CD8-positive, alpha-beta T cell (primary cell): ENCODE measurements at places on chromosomes 11 and 22. TPM values are rescaled to one million over a fixed set of nuclear protein-coding genes. Genes with fewer than 3 reads are reported as not detected.

DNA sequence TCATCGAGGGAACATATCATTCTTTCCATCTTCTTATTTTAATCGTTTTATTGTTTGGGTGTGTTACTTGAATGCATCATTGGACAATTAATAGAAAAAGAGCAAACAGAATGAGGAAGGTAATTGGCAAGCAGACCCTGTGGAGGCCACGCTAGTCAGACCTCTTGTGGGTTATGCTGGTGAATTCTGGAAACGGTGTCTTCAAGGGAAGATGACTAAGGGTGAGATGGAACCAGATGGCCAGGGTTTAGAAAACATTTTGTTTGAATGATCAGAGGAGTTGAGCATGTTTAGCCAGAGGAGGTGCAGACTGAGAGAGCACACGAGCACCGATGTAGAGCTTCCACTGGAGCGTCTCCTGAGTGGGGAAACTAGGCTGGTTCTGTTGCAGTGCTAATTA is 8.5 kb downstream of the ST14 start:
- DNase-seq, result no peak

DNA sequence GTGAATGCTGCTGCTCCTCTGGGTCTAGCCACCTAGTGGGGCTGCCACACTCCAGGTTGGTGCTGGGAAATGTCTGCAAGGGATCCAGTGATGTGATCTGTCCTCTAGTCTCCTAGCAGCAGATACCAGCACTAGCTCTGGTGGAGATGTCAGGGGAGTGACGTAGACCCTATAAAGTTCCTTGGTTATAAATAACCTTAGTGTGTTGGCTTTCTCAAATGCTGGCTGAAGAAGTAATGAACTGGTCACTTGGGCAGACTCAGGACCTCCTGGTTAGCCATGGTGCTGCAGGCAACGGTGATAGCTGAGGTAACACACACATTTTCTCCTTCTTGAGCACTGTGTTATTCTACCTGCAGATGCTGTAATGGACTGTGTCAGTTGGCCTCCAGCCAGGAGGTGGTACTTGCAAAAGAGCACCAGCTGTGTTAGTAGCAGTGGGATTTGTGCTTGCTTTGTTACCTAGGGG is 35.5 kb downstream of the BBOX1 start:
- no peak for DNase-seq

DNA sequence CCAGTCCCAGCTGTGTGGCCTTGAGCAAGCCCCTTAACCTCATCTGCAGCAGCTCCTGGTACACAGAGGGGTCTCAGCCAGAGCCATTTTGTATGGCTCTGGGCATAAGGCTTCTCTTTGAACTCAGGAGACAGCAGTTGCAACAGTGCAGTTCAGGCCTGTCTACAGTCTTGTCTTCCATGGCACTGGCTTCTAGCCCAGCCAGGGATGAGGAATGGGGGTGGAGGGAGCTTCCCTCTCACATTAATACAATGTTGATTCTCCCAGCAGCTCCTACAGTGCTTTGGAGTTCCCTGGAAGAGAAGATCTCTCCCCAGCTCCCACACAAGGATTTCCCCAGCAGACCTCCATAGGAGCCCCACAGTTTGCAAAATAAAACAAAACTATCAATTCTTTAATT is 350.2 kb downstream of the BUD13 start:
- DNase-seq, result no peak

DNA sequence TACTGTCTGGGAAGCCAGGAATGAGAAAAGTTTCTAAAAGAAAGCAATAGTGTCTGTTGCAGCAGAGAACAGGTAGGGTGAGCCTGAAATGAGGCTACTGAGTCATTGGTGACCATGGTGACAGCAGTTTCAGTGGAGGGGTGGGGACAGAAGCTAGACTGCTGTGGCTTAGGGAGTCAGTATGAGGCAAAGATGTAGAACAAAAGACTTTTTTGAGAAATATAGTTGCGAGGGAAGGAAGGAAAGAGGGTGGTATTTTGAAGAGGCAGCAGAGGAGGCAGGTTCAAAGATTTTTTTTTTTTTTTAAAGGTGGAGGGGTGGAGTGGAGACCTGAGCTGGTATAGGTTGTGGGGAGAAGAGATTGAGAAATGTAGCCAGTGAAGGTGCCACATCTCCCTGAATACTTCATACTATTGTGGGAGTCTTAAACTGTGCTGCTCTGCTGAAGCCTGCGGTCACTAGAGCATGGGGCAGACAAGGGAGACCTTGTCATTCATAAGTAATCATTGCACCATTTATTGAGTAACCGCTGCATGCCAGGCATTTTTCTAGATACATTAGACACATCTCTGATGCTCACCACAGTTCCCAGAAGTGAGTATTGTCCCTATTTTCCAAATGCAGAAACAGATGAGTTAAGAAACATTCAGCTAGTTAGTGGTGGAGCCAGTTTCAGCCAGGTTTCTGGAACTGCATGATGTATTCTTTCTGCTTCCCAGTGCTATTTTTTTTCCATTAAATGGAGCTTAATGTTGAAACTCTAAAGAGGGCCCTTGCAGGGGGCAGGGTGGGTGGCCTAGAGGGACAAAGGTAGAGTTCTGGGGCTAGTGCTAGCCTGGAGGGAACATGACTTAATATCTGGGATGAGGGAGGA is 49.9 kb downstream of the STIM1 start:
- peak; percentile 18 for DNase-seq

DNA sequence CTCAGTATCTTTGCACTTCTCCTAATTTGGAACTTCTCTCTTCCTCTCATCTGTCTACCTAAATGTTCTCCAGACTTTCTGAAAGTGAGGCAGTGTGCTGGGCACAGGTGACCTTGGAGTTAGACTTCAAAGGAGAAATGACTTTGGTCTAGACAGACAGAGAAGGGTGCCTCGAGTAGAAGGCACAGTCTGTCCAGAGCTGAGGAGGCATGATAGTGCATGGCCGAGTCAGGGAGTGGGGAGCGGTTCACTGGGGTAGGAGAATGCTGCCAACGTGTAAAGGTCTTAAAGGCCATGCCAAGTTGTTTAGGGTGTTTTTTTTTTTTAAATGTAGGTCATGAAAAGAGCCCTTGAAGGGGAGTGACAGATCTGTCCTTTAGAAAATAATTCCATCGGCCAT is 17.3 kb upstream of the ZBTB16 start:
- DNase-seq, result no peak

DNA sequence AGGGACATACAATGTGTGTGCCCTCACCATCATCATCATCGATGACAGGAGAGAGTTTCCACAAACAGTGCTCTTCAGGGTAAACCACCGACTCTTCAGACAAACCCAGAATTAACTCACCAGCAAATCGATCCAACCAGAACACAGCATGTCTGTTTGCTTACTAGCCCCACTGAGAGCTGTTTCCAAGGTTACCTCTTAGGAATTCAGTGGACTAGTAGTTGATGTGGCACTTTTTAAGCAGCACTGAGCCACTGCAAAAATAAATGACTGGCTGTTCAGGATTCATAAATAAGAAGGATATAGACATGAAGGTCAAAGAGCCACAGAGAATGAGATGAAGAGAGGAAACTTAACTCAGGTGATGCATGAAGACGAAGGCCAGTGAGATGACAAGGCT is 83.1 kb downstream of the PARVA start:
- DNase-seq, result no peak

DNA sequence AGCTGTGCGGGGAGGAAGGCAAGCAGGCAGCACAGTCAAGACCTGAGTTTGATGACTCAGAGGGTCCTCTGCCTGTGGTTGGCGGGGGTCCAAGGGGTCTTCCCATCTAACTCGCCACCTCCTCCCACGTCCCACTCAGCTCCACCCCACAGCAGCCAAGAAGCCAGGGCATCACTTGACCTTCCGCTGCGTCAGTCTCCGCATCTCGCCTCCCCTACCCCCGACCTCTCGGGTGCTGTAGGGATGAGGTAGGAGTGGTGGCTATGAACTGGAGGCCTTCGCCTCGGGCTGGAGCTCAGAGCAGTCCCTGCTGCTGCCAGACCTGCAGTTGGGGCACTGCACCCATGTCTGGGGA is 90.6 kb downstream of the CDKN1C start:
- no peak for DNase-seq

- peak; percentile 41 for DNase-seq
These were observed at the start of gene IGF2 for GRCh38 chr11:2139123-2139521. Gene IGF2 (minus strand): TSS chr11:2139389. CDS start chr11:2135523, 3,866 bp downstream.

- no peak for DNase-seq
These were observed 14.5 kb downstream of the MIF start for GRCh38 chr22:23908587-23909205.

GRCh38 chr11:134243913-134244312 is 9.2 kb downstream of the THYN1 start:
- no peak for DNase-seq

DNA sequence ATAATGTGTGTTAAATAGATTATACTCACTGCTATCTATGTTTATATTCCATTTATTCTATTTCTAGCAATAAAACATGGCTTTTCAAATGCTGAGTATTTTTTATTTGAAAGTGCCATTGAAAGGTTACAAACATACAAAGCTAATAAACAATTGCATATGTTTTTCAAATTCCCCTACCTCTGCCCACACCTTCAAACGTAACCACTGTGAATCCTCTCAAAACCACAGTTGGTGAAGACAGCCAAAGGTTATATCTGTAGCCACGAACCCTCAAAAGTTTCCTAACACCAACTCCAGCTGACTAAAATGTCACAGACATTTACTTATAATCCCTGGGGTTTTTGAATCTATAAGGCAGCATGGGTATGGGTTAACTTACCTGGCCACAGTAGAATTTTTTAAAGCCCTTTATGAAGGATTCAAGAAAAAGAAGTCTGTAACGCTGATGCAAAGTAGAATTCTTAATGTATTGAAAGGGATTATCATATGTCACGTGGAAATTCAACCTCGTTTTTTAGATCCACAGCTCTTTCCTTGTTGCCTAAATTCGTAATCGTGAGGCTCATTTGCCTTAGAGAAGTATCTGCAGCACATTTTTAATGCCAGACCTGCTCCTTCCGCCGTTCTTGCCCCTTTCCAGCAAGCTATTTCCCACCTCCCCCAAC is 122.5 kb upstream of the ZC3H12C start:
- no peak for DNase-seq

DNA sequence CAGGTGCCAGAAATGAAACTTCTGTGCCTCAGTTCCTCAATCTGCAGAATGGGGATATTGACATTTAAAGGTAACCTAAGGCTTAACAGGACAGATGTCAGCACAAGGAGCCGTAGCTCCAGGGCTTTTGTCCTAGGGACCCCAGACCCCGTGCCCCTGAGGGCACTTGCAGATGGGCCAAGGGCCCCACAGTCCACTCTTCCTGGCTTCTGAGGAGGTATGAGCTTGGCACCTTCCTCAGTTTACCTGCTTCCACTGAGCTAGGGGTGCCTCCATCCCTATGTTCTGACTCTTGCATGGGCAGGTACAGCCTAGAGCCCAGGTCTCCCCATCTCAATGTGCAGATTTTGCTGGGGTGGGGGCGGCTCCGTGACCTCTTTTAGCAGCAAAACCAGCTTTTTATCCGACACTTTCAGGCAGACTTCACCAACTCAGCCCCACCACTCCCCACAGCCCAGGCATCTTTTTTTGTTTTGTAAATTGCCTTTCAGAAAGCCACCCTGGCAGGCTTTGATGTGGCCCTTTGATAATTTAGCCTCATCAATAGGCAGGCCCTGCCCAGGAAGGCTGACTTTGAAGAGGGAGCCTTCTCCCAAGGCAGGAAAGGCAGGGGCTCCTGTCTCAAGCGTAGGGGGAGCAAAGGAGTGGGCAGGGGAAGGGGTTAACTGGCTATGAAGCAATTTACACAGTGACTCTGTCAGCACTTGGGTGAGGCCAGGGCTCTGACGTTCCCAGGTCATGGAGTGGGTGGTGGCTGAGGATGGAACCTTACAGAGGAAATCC is 23.7 kb upstream of the FGF3 start:
- no peak for DNase-seq

DNA sequence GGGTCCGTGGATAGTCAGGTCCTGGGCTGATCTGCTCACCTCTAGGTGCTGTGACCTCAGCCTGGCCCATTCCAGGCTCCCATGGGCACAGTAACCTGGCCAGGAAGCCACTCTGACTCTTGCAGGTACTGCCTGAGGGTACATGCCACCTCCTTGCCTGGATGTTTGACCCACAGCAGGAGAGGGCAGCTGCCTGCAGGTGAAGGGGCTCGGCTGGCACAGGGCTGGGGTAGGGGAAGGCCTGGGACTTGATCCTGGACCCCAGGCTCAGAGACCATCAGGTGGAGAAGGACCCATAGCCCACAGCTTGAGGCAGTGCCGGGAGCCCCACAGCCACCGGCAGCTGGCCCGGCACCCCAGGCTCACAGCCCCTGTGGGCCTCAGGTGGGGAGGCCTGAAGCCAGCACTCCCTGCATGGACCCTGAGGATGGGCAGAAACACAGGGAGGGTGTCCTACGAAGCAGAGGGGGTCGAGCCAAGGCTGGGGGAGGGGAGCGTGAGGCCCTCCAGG is 2.7 kb downstream of the LRRC56 start:
- DNase-seq, result no peak

GRCh38 chr11:96103102-96103501 is 179.2 kb upstream of the MTMR2 start:
- no peak for DNase-seq

DNA sequence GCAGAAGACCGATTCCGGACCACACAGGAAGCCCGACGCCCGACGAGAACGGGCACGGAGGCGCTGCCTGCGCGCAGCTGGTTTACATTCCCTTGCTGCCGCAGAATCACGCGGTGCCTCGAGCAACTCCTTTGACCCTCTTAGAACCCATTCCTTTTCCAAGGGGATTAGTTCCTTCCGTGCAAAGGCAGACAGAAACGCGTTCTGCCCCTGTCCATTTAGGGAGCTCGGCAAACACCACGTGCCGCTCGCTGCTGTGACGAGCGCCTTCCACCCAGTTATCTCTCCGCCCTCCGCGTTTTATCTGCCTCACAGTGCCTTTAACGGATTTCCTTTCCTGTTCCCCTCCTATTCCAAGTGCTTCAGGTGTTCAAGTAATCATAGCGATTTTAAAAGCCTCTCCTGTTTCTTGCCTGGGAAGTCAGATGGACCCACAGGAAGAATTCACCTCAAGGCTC is 24.1 kb upstream of the MICAL3 start:
- no peak for DNase-seq

DNA sequence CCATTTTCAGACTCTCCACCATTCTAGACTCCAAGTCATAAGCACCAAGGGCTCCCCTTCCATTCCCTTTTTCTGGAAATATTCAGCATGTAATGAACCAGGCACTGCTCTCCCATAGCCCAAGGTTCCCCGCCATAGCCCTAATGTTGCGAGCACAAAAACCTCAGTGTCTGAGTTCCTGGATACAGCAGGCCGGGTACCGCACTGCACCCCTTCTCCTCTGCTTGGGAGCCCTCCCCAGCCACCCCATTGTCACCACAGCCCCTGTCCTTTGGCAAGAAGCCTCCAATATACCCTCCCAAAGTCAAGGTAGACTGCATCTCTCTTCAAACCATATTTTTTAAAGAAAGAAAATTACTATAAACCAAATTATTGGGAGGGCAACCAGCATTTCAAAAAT is 1341.1 kb downstream of the BRD1 start:
- DNase-seq, result no peak

- DNase-seq, result peak; percentile 80
These were observed 862 bp downstream of the TPP1 start for GRCh38 chr11:6618117-6619003.

The PTGDR2 gene
- total RNA-seq, result 0.19 TPM

The CENPM gene
- 10.9 TPM for total RNA-seq

The PIH1D2 gene
- total RNA-seq, result not detected

The RIBC2 gene
- 0.98 TPM for total RNA-seq

The TSPAN18 gene
- total RNA-seq, result 6.3 TPM

The MPEG1 gene
- 0.64 TPM for total RNA-seq
